ENCODE measurements at places on chromosomes 5 and 9.

DNA sequence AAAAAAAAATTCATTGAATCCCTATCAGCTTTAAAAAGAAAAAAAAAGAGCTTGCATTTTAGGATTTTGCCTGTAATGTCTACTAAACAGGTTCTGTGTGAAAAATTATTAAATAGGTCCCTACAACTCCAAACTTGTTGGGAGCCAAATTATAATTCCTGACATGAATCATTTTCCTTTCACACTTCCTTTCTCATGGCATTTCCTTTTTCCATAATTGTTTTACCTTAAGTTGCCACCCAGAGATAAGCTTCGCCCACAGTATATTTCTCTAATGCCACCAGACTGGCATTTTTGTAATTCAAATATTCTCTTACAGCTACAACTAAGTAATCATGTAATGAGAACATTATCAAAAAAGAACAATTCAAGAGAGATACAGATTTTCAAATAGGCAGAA is 348.8 kb downstream of the EFNA5 start:
- no peak for DNase-seq

- no peak for DNase-seq
Observed at GRCh38 chr9:130426883-130427282, 17.9 kb upstream of the ASS1 start.

GRCh38 chr5:179281694-179282093 is 63.6 kb downstream of the ADAMTS2 start:
- no peak for DNase-seq

DNA sequence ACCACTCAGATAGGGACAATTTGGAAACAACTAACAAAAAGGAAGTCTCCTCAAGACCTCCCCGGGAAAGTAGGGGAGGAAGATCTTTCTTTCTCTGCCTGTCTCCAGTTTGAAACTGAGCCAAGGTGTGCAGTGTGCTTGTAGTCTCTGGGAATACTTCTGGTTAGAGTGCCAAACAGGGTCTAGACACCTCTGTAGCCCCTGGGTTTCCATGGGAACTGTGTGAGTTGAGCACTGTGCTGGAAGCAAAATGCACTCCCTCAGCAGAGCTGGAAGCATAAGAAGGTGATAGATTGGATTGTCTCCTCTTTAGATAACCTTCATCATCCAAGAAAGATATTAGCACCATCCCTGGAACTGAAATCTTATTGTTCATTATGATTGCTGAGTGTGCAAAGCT is 129.2 kb upstream of the TNPO1 start:
- DNase-seq, result no peak

GRCh38 chr9:135847833-135848232 is 59.5 kb downstream of the CAMSAP1 start:
- no peak for DNase-seq

- DNase-seq, result peak; percentile 66
Observed at GRCh38 chr9:99851500-99851822, 29.8 kb downstream of the NR4A3 start.

DNA sequence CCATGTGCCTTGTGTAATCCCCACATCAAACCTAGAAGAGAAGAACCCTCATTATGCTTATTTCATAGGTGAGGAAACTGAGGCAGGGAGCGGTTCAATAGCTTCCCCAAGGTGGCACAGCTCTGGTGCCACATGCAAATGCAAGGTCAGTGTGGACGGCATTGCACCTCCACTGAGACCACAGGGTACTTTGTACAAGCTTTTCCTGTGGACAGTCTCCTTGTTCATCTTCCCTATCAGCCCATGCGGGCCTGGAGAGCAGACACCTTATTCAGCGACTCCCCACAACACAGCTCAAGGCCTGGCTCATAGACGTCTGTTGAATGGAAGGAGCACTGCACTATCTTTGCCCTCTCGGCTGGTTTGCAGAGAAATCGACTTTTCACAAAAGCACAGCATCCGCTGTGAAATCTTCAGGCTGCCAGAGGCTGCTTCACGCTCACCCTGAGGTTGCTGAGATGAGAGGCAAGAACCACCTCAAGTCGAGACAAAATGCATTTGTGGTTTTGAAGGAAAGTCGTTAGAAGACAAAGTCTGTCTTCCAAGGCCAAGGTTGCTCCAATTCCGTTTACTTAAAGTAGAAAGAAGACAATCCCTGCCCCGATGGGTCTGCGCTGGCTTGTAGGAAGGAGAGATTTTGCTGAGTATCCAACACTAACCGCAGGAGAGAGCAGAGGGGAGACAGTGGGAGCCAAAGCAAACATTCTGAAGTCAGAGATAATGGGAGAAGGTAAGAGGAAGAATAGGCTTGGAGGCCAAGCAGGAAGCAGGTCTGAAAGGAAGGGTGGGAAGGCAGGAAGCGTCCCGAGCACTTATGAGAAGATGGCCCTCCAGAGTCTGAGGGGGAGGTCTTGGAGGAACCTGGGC is 34.2 kb upstream of the STRBP start:
- DNase-seq, result peak; percentile 96

DNA sequence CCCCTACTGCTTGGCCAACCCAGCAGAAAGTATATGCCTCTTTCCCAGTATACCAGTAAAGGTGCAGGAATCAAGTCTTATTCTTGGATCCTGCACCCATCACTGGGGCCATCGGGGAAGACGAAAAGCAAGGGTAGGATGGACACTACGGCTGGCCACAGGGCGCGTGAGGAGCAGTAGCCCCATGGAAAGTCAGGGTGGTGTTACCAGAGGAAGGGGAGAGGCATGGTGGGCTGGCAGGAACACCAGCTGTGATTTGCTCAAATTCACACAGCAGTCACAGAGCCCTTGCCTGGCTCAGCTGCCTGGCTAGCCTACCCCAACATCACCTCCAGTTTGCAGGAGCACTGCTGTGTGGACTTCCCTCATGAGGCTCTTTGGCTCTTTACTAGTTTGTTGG is 34.5 kb upstream of the SAP30L start:
- no peak for DNase-seq

DNA sequence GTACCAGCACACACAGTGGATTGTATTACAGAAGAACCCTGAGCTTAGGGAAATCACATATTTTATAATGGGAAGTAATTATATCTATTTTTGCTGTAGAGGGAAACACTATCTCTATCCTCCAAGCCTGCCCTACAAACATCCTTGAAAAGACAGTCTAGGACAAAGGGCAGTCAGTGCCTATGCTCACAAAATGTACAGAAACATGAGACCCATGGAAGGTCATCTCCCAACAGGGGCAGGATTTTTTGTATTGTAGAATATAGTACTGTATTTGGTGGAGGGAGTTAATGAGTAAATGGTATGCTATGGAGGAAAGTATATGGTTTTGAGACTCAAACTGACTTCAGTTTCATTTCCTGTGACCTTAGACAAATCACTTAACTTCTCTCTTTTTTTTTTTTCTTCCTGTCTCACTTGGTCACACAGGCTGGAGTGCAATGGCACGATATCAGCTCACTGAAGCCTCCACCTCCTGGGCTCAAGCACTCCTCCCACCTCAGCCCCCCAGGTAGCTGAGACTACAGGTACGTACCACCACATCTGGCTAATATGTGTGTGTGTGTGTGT is 5.8 kb upstream of the RAB14 start:
- no peak for DNase-seq

All from Jurkat, Clone E6-1 (cell line).